NT2/D1 (cell line): ENCODE measurements at places on chromosomes 2 and 18.

GRCh38 chr18:3284501-3284900 lies 22.6 kb downstream of the MYL12B start:
- DNase-seq: no peak

DNA sequence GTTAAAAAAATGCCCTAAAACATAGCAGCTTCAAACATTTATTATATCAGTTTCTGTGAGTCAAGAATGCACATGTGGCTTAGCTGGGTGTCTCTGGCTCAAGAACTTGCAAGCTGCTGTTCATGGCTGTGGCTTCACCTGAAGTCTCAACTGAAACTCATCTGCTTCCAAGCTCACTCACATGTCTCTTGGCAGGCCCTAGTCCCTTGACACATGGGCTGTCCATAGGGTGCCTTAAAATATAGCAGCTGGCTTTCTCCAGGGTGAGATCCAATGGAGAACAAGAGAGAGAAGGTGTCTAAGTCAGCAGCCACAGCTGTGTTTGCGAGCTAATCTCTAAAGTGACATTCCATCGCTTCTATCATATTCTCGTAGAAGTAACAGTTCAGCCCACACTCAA lies 152.8 kb downstream of the DSEL start:
- DNase-seq: no peak

GRCh38 chr2:27828305-27828704 lies 56.8 kb downstream of the MRPL33 start:
- DNase-seq: no peak

DNA sequence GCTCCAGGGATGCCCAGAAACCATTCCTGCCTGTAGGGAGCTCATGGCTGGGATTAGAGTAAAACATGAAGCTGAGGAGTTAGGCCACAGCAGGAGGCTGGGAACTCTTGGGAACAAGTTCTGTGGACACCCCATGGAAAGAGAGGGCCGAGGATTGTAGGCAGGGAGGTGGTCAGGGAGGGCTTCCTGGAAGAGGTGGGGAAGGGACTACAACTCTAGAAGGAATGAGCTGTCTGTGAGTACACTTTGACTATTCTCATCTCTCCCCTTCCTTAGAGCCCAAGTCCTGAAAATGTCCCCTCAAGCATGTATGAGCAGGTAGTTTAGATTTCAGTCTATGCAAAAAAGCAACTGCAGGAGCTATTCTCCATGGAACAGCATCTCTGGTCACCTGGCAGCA lies 139.9 kb upstream of the GLI2 start:
- DNase-seq: no peak

DNA sequence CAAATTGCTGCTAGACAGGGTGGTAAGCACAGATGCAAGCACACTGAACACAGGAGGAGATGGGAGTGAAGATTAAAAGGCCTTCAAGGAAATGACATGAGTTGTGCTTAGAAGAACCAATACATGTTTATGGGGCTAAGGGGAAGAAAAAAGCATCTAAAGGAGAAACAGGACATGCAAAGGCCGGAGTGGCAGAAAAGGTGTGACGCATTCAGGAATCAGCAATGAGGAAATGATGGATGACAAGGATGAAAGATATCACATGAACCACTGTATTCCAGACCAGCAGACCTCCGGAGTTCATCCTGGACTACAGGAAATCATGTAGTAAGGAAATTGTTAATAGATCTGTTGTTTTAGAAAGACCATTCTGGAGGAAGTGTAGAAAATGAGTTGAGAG lies 42.8 kb downstream of the PPP4R1 start:
- DNase-seq: no peak

DNA sequence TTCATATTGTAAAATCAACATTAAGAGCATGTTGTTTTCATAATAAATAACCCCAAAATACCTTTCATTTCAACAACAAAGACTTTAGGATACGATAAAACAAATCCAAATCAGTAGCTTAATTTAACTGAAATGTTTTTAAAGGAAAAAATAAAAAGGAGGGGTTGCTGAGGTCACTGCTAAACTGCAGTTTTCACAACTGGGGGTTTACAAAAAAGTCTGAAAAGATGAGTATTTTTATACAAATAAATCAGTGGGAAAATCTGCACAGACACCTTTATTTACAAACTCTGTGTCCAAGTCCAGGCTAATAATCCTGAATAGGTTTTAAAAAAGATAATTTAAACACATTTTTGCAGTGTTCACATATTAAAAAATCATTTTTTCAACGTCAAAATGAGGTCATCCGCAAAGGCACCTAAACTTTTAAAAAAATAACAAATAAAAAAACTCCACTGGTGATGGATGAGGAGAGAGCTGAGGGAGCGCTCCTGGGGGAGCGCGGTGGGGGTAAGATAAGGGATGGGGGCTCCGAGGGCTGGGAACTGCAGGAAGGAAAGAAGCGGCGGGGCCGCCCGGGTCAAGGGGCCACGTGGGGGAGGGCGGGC lies 3.1 kb downstream of the DLX2 start:
- DNase-seq: no peak

GRCh38 chr2:231679908-231680284 lies 28.4 kb upstream of the PTMA start:
- no peak for DNase-seq

DNA sequence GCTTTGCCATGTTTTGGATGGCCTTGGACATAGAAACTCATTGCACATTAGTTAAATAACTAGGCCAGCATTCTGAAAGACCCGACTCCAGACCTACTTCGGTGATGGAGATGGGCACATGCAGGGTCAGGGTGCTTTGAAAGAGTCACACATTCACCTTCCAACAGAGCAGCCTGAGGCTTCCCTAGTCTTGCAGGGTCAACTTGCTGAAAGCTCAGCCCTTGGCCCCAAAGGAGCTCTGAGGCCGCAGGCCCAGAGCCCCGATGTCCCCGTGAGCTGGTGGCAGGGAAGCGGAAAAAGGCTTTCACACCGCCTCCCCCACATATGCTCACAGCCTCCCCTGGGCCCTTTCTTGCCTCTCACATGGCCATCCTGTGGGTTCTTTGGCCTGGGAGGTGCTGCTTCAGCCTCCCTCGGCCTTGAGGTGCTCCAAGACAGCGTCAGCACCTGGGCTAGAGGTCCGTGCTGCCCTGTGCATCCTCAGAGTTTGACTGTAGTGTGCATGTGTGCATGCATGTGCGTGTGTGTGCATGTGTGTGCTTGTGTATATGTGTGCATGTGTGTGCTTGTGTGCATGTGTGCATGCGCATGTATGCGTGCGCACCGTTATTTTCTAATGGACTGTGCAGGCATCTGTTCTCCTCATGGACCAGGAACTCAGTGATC lies 21.6 kb downstream of the LDLRAD4 start:
- no peak for DNase-seq

DNA sequence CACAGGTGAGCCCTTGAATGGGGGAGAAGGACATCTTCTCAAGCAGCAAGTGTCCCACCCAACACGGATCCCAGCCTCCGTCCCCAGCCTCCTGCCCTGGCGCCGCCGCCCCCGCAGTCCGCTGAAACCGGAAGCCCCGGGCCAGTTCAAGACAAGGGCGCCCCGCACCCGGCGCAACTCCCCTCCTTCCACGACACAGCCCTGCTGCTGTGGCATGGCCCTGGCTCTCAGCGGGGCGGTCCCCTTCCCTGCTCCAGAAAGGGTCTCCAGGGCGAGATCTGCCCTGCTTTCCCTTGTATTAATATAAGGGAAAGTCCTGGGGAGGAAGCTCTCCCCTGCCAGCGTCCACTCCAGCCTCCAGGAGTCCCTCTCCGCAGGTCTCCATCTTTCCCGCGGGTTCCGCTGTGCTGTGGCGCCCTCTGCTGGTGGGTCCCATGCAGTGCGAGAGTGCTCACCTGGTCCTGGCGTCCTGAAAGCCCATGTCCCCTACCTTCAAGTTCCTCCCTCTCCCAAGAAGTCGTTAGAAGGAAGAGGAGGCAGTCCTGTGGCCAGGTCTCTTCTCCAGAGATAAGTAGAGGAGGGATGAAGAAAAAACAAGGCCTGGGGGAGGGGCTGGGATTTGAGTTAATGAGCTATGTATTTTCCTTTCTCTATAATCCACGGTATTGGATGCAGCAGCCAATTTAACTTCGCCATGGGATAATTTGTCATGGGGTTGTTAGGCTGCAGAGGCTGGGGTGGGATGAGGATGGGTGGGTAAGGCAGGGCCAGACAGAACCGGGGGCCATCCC lies 176.0 kb downstream of the SMAD2 start:
- DNase-seq: peak; percentile 63

GRCh38 chr18:26978812-26979341 lies 113.4 kb upstream of the AQP4 start:
- no peak for DNase-seq

GRCh38 chr2:178043266-178043665 lies 29.3 kb downstream of the PDE11A start:
- no peak for DNase-seq

GRCh38 chr2:20195431-20196033 lies 29.4 kb downstream of the SDC1 start:
- no peak for DNase-seq

GRCh38 chr2:224308272-224308911 lies 93.5 kb downstream of the FAM124B start:
- DNase-seq: no peak
